ENCODE measurements at places on chromosomes 4 and X.

DNA sequence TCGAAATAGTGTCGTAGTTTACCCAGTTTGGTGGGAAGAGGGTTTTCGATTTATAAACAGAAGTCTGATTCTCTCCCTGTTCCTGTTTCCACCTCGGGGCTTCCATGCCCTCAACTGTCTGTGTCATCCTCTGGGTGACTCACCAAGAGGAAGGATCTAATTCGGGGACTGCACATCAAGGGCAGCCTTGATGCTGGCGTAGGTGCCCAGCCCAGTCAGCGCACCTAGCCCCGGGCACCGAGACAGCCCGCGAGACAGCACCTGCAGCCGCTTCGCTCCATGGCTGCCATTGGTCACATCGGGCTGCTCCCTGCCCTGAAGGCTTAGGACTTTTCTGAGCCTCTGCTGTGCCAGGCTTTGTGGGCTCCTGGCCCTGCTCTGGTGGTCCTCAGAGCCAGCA is 7.7 kb downstream of the ABCD1 start:
- no peak for DNase-seq

DNA sequence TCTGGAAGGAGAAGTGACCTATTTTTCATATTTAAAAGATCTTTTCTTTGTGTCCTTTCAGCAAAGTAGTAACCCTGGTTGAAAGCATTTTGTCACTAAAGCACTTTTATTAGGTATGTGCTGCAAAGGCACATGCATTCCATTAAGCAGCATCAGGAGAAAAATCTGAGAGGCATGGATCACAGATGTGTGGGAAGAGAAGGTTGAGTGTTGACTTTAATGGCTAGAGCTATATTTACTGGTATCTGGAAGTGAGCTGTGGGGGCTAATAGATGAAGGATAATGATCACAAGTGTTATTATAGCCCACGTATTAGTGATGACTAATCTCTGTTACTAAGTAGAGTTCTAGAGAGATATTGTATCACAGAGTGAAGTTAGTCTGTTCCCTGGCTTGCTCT is 1520.7 kb downstream of the ARAP2 start:
- DNase-seq, result no peak

DNA sequence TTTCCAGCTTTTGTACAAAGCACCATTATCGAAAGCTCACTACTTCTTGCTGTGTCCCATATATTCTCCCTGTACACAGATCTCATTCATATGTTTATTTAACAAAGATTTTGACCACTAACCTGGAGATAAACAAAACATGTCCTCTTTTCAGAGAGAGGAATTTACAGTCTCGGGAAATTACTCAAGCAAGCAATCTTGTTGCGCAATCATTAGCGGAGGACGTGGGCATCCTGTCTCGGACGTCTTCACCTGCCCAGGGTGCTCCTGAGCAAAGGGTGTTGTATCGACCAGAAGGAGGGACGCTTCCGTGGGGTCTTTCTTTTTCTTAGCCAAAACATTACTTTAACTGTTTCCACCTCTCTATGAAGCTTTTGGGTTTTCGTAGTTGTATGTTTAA is 66.5 kb upstream of the CLCN4 start:
- DNase-seq, result no peak

DNA sequence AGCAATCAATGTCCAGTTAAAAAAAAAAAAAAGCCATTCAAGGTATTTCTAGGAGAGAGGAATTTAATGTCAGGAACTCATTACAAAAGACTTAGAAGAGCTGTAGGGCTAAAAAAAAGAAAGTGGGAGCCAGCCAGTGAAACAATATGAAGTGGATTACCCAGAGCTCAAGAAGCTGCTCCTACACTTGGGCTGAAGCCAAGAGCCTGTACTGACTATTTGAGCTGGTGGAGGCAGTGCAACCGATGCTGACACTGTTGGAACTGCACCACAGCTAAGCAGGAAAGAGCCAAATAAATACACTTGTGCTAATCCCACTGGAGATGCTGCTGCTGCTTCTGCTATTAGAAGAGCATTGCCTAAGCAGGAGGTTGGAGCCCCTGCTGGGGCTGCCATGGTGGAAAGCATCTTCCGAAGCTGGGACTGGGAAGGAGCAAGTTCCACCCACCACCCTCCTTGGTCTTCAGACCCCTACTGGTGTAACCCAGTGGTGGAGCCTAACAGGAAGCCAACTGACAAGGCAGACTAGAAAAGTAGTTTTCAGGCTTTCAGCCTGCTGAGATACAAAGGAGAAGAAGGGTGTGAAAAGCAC is 65.4 kb downstream of the CXXC4 start:
- DNase-seq, result no peak

DNA sequence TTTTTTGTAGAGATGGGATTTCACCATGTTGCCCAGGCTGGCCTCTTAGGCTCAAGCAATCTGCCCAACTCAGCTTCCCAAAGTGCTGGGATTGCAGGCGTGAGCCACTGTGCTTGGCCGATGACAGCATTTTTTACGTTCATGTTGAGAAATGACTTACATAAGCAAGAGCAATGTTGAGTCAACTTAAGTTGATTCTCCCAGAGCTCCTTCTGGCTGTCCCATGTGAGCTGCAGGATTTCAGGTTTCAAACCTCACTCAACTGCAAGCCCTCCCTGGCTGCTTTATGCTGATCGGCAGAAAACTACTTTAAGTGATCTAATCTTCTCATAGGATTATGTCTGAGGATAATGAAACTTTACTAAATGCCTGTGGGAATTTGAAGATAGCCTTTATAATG is 86.8 kb downstream of the GC start:
- DNase-seq, result no peak

DNA sequence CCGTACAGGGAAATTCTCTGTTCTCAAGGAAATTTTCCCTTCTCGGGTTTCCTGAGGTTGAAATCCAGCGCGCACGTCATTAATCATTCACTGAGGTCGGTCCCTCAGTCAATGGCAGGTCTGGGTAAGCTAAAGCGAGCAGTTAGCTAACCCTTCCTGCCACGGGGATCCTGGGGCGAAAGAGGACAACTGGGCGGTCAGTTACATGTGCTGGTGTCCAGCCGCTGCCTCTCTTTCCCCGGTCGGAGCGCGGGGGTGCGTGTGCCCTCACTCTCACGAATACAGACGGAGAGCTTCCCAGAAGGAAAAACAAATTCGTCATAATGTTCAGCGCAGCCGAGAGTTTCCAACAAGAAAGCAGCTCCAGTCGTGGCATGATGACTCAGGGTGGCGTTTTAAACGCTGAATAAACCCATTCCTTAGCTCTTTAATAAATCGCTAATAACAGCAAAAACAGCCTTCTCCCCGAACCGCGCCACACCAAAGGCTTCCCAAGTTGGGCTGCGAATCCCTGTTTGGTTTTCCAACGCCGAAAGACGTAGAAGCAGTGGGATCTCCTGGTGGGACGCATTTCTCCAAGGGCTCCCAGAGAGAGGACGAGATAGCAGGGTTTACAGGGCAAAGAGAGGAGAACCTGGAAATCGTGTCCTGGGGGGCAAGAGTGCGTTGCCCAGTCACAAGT is 752 bp upstream of the FGF5 start:
- no peak for DNase-seq

GRCh38 chrX:16946971-16947562 is 609 bp downstream of the REPS2 start:
- no peak for DNase-seq

DNA sequence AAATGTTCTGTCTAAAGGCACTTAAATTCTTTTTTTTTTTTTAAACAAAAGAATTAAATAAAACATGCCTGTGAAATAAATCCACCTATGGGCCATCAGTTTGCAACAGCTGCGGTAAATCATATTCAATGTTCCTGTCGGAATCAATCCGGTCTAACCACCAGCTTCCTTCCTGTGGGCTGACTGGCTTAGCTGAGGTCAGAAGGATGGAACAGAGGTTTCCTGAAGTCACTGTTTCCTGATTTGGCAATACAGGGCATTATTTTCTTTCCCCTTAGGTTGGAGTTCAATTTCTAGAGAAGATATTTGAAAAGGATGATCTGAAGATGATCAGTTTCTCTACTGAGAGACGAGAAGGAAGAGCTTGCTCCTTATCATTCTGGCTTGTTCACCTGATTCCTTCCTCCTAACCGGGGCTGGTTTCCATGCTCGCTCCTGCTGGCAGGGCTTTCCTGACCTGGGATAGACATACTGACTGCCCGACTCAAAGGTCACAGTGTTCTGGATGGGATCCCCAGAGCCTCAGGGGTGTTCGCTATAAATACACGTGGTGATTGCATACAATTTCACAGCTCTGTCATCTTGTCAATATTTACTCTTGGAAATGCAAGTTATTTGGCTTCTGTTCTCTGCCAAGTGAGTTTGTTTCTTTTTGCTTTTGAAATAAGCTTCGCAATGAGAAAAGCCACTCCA is 21.7 kb downstream of the PDLIM3 start:
- DNase-seq, result no peak

All from SHP77 treated with DMSO at 0.1 percent for 48 hours (cell line).